ENCODE measurements at places on chromosomes 2 and 18.

GRCh38 chr18:45625596-45625995 lies 10.3 kb downstream of the SLC14A2 start:
- no peak for DNase-seq

DNA sequence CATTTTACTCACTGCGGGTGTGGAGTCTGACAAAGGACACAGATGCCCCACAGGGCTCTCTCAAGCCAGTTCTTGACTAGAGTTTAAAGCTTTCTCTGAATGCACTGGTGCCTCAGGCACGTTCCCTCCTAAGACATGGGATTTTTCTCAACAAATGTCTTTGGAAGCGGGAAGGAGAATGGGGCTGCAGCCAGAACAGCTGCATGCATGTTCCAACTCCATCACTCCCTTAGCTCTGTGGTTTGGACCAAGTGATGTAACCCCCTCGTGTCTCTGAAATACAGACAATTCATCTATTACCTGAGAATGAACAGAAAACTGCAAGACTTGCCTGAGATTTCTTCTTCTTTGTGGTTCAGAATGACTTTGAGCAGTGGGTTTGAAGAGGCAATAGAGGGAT lies 141.7 kb upstream of the SERPINE2 start:
- no peak for DNase-seq

GRCh38 chr2:28956415-28956826 lies 24.7 kb upstream of the TOGARAM2 start:
- peak; percentile 32 for DNase-seq

DNA sequence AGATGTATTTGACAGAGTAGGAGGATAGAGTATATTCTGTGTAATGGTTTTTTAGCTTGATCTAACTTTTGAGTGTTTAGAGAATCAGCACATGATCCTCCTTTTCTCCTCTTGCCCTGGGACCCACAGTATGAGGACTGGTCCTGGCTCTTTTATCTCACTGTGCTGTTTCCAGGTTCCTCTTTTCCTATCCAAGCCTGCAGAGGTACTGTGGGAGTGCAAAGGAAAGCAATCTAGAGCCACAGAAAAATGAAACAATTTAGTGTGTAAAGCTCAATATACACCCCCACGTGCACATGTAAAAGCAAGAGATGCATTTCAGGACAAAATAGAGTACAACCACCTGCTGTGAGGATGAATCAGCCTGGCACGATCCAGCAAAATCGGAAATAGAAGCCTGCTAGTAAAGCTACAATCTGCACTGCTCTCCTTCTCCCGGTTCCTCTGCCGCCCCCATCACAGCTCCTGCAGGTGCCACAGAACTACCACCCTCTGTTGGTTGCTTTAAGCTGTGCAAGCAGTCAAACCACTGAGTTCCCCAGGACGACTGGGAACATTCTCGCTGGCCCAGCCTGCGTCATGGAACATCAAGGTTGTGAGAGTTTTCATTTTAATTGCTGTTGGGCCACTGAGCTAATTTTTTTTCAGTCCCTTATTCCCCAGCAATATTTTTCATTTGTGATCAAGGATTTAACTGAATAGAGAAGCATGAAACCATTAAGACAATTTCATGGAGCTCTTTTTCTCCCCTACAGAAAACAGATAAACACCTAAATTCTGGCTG lies 47.8 kb upstream of the MAPRE3 start:
- no peak for DNase-seq

DNA sequence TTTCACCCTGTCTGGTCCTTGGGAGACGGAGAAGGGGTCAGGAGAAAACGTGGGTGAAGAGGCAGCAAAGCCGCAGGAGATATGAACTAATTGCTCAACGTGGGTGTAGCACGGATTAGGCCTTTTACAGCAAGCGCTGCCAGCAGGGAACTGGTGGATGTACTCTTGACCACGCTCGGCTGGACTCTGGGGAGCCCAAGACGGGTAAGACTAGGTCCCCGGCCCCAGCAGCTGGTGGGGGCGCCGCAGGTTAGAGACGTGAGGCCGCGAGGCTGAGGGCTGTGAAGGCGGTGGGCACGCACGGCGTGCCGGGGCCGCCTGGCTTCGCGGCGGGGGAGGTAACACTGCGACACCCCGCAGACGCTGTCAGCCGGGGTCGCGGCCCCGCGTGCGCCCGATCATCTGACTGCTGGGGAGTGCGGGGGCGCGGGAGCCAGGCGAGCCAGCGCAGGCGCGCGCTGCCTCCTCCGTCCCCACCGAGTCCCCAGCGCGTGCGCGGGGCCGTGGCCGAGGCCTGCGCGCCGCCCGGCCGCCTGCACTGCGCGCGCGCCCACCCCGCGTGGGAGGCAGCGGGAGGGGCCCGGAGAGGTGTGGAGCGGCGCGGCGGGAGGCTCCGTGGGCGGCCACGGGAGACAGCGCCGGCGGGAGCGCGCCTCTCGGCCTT lies at the start of gene CLIP4:
CLIP4 (plus strand) TSS at position 470 of the 664 bp plus-strand sequence. CDS start 5,974 bp downstream, outside the sequence.
- DNase-seq, result peak; percentile 79

- no peak for DNase-seq
Observed at GRCh38 chr2:218871345-218872302, 9.0 kb upstream of the WNT10A start.

- no peak for DNase-seq
Observed at GRCh38 chr18:12441475-12442034, 33.8 kb downstream of the PRELID3A start.

GRCh38 chr18:830315-830901 lies 18.4 kb upstream of the YES1 start:
- DNase-seq, result no peak

- DNase-seq, result no peak
Observed at GRCh38 chr2:136211701-136212100, 93.8 kb upstream of the CXCR4 start.

DNA sequence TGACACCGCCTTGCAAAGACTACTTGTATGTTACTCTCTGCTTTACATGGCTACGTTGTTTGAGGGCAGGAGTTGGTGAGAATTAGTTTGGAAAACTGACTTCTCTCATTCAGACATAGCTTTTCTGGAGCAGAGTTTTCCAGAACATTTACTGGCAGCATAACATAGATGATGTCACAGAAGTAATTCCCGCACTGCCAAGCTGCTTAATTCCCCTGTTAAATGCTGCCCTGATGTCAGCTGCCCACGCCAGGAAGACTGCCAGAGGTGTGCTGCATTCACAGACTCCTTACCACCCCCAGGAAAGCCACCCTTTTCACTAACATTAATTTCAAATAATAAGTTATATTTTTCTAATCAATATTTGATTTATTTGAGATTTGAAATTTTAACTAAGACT lies 24.7 kb upstream of the PTPN2 start:
- no peak for DNase-seq

DNA sequence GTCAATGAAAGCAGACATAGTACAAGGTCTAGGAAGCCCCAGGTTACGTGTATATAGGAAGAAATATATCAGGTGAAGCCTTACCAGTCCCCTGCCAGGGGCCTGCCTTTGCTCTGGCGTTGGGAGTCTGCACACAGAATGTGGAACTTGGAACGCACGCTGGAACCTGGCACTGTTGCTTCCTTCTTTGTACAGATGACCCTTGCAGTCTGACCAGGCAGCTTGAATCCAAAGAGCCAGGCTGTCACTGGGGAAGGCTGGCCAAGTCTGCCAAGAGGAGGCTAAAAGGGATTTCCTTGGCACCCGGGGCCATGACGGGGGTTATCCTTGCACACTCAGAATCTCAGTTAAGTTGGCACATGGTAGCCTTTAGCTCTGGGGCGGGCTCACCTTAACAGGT lies 39.5 kb downstream of the TMEM247 start:
- no peak for DNase-seq

DNA sequence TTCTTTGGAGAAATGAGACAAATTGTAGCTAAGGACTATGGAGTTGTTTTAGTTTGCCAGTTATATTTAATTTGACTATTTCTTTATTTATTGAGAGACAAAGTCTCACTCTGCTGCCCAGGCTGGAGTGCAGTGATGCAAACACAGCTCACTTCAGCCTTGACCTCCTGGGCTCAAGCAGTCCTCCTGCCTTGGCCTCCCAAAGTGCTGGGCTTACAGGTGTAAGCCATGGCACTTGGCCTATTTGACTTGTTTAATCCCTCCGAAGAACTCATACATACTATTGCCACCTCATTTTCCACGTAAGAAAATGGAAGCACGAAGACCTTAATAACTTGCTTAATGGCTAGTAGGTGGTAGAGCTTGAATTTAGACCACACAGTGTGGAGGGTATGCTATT lies 988 bp upstream of the RNF144A start:
- no peak for DNase-seq

GRCh38 chr18:61731693-61732376 lies 161.0 kb downstream of the RNF152 start:
- DNase-seq, result no peak
